Cardiac fibroblast (primary cell): ENCODE measurements at places on chromosomes 2 and 18.

DNA sequence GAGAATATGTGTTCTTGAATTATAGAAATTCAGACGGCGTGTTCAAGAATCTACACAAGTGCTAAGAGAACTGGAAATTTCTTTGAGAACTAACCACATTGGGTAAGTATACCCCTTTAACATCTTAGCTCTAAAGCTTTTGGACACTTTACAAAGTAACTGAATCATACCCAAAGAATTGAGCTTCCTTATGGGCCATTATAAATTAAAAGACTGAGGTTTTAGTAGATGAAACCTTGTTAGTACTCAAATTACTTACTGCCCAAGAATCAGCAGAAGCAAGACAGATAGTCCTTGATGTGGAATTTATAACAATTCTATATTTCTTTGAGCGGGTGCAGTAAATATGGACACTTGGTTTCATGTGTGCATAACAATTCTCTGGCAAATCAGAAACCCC lies 168.3 kb downstream of the PRPF40A start:
- DNase-seq, result no peak

DNA sequence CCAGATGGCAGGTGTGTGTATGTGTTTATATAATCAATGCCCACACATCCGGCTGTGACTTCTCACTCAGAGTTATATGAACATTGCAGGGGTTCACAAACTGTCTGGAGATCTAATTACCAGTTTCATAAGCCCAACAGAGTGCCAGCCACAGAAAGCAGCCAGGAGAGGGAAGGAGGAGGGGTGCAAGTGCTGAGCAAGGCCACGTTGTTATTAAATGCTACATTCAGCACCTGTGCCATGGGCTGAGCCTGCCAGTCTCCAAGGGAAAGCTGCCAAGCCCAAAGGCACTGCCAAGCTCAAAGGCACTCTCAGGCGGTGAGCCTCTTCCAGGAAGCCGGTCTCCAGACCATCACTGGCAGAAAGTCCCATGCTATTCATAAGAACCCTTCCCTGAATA lies 17.4 kb downstream of the XDH start:
- DNase-seq, result no peak

GRCh38 chr2:237324405-237324831 lies 89.5 kb downstream of the COL6A3 start:
- DNase-seq, result peak; percentile 74

- DNase-seq, result peak; percentile 38
These were observed 533.0 kb downstream of the TMX3 start for GRCh38 chr18:68181956-68182355.

- no peak for DNase-seq
These were observed 4.2 kb downstream of the CHCHD5 start for GRCh38 chr2:112588611-112589045.

DNA sequence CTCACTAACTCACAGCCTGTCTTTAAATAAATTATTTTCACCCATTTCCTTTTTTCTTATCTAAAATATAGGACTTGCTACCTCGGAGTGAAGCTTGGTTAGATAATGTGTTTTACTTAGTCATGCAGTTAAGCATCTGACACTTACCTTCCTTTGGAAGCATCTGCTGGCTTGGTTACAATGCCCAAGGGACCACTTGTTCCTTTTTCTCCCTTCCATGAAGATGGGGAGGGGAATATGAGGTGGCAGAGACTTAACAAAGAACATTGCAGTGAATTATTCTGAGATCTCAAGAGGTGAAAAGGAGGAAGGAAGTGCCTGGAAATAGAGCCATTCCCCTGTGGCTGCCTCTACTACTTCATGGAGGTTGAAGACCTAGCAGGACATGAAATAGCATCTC lies 145.4 kb upstream of the FOSL2 start:
- DNase-seq, result peak; percentile 36

- DNase-seq, result peak; percentile 84
These were observed 13.9 kb upstream of the UGP2 start for GRCh38 chr2:63827749-63828148.

DNA sequence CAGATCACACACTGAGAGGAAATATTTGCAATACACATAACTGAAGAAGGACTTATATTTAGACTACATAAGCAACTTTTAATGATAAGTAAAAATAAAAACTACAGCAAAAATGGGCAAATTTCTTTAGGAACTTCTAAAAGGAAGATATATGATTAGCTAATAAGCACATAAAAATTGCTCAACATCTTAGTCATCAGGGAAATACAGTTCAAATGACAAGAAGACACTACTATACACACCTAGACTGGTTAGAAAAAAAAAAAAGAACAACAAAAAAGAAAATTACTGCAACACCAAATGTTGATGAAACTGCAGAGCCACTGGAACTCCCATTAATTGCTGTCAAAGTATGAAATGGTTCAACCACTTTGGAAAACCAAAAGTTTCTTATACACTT lies 1247.5 kb upstream of the ACVR2A start:
- DNase-seq, result peak; percentile 7

- peak; percentile 93 for DNase-seq
These were observed 11.6 kb upstream of the DNER start for GRCh38 chr2:229725716-229726574.

- DNase-seq, result no peak
These were observed 5.0 kb downstream of the ACKR3 start for GRCh38 chr2:236574424-236575145.

DNA sequence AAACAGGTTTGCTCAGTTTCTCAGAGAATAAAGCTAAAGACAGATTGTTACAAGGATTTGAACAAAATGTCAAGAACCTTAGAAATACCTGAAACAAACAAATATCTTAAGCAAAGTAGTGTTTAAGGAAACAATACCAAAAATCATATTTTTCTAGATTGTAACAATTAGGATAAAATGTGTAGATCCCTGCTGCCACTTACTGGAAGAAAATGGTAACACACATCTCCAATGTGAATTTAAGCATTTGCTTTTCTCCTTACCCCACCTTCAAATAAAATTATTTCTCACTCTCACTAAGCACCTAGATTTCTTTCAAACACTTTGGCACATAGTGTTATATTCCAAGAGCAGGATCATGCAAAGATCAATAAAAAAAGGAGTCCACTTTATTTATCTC lies 34.9 kb downstream of the SUCLG1 start:
- DNase-seq, result peak; percentile 45

- peak; percentile 82 for DNase-seq
These were observed 22.4 kb downstream of the ARL6IP6 start for GRCh38 chr2:152740743-152741328.

DNA sequence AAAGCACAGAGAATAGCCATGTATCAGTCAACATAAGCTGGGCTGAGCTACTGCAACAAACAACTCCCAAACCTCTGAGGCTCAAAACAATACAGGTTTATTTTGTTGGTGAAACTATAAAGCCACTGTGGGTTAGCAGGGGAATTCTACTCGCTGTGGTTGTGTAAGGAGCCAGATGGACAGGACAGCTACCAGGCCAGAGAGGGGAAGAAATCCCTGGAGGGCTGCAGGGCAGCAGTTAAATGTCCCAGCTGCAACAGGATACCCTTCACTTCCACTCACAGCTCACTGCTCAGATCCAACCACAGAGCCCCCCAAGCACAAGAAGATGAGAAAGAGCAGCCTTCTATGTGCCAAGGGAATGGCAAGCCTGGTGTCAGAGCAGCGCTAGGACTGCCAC lies 245.9 kb upstream of the RAB6C start:
- DNase-seq, result no peak

DNA sequence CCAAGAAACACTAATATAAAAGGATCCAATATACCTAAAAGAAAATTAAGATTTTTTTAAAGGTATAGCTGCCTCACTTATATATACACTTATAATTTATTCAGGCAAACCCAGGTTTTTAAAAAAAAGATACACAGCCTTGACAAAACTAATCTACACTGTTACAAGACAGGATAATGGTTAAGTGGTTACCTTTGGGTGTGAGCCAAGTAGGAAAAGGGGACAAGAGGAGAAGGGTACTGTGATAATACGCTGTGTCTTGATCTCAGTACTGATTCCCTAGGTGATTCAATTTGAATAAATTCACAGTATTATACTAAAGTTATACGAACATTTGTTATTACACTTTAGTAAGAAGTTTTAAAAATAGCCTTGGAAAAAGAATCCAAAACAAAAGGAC lies 30.6 kb downstream of the KLHL41 start:
- DNase-seq, result no peak

DNA sequence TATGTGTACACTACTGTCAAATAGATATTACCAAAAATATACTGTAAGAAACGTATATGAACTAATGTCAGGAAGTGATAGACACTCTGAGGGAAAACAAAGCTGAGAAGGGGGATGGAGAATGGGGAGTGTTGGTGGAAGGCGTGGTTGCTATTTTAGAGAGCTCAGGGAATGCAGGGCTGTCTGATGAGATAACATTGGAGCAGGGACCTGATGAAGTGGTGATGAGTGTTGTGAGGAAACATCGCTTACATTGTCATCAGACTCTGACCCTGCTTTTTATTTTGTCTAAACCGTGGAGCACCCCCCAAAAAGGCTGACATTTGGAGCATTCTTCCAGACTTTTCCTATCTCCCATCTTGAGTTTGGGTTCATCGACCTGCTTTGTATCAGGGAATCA lies 194.7 kb downstream of the LTBP1 start:
- DNase-seq, result no peak

- DNase-seq, result peak; percentile 85
These were observed 17.6 kb upstream of the CD28 start for GRCh38 chr2:203688798-203689197.
